ENCODE measurements at places on chromosomes 7 and 10. TPM values are rescaled to one million over a fixed set of nuclear protein-coding genes. Genes with fewer than 3 reads are reported as not detected.

The ABCB1 gene
- not detected for total RNA-seq

The INHBA gene
- 1.0 TPM for total RNA-seq

The TFPI2 gene
- 246 TPM for total RNA-seq

The AGR2 gene
- 104 TPM for total RNA-seq

The NME8 gene
- total RNA-seq: not detected

Data from A549 treated with ZK216348 at 1 μM for 4 hours (cell line).